ENCODE measurements at places on chromosomes 2 and 18.

DNA sequence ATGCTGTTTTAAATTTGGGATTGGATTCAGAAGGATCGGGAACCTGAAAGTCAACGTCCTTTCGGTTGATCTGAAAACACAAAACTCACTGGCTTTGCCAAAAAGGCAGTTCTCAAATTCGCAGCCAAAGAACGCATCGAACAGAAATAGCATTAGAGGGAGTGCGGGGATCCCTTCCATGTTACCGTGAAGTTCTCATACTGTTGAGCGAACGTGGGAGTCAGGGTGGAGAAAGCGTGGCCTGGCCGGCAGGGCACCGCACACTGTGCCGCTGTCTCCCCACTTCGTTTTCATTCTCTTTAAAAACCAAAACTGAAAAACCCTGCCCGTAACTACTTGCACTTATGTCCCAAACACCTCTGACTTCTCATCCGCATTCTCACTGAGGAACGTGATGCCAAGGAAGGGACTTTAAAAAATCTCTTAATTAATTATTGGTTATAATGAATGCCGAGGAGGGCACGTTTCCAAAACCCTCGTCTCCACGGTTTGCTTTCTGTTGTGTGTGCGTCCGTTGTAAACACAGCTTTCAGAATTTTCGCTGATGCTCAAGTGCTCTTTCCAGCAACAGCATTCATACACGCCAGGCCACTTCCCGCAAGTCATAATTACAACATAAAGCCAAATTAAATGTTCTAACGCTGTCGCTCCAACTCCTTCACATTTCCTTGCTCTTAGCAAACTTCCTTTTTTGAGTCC is 60.9 kb upstream of the TWIST2 start:
- no peak for DNase-seq

- DNase-seq: no peak
These were observed 214.2 kb downstream of the EIPR1 start for GRCh38 chr2:3163401-3163800.

GRCh38 chr2:53490659-53491058 is 276.9 kb upstream of the CHAC2 start:
- DNase-seq: no peak

- no peak for DNase-seq
These were observed 36.0 kb downstream of the LBH start for GRCh38 chr2:30267161-30267975.

- no peak for DNase-seq
These were observed 186.9 kb downstream of the ASB1 start for GRCh38 chr2:238613610-238614009.

DNA sequence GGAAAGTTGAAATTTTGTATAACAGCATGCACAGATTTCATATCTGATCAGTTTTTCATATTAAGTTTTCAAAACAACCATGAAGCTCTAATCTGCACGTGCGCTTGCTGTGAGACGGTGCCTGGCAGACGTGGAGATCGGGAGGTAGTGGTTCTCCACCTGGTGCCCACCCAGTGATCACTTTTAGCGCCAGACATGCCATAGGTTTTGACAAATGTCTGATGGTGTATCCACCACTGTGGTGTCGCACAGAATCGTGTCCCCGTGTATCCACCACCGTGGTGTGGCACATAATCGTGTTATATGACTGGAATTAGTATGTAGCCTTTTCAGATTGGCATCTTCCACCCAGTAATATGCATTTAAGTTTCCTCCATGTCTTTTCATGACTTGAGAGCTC is 40.9 kb upstream of the KCNG2 start:
- DNase-seq: no peak

- no peak for DNase-seq
These were observed 12.4 kb downstream of the MEX3C start for GRCh38 chr18:51185075-51185474.

DNA sequence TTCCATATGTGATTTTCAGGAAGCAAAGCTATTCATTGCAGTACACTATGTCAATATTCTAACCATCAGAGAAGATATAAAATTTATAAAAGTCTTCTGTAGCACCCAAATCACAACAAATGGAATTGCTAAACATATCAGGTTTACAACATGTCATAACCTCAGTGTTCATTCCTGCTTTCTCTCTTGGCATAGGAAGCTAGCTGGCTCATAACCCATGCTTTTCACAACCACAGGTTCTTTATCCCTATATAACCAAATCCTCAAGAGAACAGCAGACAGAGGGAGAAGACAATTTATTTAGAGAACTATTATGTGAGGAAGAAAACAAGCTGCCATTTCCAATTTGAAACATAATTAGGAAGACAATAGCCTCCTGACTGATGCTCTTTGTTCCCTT is 997.0 kb upstream of the ACVR2A start:
- DNase-seq: no peak

DNA sequence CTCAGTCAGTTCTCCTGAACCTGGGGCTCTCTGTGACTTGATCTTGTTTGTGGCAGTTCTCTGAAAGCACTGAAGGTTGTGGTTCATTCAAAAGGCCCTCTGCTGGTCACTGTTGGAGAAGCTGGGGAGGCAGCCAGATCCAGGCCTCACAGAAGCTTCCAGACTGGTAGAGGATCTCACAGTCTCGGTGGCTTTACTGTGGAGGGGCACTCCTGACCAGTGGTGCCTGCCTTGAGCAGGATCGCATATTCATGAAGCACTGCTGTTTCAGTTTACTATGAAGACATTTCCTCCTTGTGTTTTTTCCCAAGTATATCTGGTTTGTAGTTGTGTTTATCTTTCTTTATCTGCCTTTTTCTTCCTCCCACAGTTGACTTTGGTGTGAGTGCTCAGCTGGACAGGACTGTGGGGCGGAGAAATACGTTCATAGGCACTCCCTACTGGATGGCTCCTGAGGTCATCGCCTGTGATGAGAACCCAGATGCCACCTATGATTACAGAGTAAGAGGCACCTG is 133.9 kb downstream of the MAP4K4 start:
- peak; percentile 13 for DNase-seq

DNA sequence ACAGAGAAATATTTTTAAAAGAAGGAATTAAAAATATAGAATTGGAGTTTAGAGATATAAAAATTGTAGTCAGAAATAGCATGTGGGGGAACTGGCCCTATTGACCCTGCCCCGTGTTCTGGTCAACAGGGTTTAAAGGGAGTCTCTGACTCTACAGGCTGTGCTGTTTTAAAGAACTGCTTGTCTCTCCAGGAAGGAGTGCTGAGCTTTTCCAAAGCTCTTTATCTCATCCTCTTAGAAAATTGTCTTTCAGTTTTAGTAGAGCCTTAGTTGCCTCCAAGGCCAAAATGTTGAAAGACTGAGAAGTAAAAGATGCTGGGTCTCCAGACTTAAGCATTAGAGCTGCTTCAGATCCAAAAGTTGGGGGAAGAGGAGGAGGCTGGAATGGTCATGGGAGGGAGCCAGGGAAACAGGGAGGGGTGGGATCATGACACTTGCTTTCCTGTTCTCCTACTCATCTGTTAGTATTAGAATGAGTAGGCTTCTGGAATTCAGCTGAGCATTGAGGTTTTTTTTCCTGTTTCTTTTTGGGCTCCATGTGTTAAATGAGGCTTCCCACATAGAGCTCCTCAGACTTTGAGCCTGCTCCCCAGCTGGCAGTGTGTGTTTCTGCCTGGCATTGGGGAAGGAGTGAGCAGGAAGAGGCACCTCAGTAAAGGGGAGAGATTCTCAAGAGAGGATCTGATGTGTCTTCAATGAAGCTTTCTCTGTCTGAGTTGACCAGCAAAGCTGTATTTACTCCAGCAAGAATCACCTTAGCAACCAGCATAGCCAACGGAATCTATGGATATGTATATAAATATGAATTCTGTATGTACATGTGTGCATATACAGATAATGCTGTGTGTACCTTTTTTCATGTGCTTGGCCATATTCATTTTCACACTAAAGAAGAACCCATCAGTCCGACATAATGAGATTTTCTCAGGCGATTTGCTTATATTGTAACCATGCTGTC is 186.8 kb upstream of the FBXO11 start:
- no peak for DNase-seq

GRCh38 chr2:80548469-80548868 is 243.9 kb upstream of the LRRTM1 start:
- no peak for DNase-seq

DNA sequence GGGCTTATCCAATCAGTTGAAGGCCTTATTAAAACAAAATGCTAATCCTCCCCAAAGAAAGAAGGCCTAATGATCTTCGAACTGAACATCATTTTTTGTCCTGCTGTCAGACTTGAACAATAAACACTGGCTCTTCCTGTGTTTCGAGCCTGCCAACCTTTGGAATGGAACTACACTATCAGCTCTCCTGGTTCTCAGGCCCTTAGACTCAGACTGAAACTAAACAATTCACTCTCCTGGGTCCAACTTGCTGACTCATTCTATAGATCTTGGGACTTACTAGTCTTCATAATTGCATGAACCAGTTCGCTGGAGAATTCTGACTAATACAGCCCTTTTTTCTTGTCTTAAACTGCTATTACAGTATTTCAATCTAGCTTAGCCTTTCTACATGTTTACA is 235.2 kb downstream of the LNPK start:
- DNase-seq: no peak

DNA sequence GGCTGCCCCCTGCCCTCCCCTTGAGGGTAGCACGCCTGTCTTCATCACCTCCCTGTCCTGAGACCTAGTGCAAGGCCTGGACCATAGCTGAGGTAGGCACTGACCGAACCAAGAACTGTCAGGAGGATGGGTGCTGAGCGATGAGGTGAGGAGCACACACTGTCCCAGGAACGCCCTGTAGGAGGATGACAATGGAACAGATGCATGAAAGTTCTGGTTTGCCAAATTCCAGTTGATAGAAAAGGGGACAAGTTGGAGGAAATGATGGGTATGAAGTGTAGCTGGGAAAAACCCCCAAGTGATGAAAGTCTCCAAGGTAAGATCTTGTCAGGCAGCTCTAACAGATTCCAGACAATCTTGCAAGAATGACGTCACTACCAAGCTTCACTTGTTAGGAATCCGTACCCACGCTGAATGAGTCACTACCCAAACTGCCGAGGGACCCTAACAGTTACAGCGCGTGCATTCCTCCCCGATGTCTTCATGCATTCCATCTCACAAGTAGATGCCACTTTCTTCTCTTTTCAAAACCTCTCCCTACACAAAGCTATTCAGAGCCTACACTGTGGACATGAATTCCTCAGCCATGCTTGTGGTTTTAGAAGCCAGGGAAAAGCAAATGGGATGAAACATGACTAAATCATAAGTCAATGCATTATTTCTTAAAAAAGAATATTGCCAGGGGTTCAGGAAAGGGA is 27.6 kb downstream of the MRPL33 start:
- DNase-seq: peak; percentile 51

- DNase-seq: no peak
These were observed 2.0 kb upstream of the THUMPD2 start for GRCh38 chr2:39780825-39781600.

DNA sequence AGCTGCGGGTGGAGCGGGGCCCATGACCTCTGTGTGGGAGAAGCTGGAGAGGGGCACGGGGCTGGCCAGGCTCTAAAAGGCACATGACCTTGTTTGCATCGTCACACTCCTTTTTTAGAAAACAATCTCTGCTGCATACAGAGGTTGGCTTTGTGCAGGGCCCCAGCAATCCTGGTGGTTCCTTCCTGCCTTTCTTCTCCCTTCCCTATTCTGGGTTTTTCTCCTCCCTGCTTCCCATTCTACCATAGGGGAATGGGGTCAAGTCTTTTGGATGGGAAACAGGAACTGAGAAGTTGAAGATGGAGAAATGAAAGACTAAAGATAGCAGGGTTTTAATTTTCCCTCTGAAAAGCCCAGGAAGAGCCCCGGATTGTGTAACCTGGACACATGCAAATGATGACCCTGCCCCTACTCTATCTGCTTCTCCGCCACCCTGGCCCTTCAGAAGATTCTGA is 53.9 kb downstream of the ASAP2 start:
- DNase-seq: no peak

DNA sequence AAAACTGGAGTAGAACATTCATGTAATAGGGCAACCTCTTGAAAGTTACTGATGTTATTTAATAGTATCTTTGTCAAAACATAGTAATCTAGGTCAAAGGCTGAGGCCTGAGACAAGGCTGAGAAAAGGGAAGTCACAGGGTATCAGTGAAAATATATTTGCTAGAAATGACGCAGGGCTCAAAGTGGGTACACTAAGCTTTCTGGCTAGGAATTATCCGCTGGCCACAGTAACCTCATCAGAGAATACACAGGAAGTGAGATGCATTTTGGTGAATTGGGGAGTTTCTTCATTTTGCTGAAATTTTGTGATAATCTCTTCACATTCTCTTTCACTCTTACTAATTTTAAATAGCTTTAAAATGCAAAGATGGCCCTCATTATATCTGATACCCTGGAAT is 206.8 kb downstream of the OTX1 start:
- no peak for DNase-seq

DNA sequence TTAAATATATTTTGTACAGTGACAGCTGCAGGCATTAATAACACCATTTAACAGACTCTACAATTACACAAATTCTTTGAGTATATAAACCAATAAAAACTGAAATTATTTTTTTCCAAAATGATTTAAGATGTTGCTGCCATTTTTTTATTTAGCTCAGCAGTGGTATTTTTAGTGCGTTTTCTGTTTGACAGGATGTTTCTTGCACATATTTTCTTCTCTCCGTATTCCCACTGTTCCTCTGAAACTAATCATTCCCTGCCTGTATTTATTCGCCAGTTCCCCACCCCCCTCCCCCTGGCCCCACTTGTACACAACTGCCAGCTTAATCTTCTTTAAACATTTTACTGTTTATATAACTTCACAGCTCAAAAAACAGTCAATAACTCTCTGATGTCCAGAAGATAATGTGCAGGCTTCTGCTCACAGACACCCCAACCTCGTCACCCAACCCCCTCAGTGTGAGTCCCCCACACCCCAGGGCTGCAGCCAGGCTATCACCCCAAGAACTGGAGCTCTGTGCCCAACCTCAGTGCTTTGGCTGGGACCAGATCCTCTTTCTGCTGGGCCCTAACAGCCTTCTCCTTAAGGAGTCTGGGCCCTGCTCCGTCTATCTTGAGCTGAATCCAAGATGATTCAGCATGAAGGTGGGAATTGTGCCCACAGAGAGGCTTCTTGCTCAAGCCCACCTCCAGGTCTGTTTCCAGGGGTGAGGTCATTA is 41.6 kb upstream of the MAP4K4 start:
- no peak for DNase-seq

- DNase-seq: no peak
These were observed 53.7 kb downstream of the HS1BP3 start for GRCh38 chr2:20596973-20597859.

GRCh38 chr2:145096582-145096981 is 576.7 kb upstream of the ZEB2 start:
- no peak for DNase-seq

DNA sequence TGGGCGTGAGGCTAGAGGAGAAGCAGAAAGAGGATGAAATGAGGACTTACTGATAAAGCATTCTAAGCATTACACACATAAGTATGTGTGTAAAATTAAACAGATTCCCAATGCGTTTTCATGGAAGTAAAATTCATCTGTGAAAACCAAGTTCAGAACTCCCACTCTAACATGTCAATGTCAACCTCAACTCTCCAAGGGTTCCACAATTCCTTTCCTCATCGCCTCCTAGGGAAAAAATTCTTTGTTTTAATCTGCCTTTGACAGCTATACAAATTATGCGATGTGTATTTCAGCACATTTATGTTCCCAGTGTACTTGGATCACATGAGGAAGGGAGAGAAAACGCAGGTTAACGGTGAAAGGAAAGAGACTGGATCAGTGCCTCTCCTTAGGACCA is 76.6 kb downstream of the CLIP4 start:
- no peak for DNase-seq

Data from 8988T (cell line).